ENCODE measurements at places on chromosomes 16 and 17.

GRCh38 chr16:1371054-1371978, 19.6 kb downstream of the GNPTG start:
- no peak for DNase-seq

- peak; percentile 37 for DNase-seq
These were observed 1.7 kb upstream of the IGF2BP1 start for GRCh38 chr17:48995304-48995973.

DNA sequence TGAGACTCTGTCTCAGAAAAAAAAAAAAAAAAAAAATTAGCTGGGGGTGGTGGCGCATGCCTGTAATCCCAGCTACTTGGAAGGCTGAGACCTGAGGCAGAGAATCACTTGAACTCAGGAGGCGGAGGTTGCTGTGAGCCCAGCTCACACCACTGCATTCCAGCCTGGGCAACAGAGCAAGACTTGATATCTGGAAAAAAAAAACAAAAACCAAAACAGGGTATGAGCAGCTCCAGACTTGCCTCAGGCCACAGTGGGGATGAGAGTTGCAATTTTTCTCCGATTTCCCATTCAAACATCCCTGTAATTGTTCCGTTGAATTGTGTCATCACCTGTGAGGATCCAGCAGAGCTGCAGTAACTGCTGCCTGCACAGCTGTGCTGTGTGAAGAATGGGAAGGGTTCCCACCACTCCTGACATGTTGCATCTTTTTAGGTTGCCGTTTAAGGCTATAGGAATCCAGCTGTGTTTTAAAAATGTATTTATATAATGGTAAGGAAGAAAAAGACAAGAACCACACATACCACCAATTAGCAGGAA, 150.0 kb downstream of the VPS53 start:
- no peak for DNase-seq

DNA sequence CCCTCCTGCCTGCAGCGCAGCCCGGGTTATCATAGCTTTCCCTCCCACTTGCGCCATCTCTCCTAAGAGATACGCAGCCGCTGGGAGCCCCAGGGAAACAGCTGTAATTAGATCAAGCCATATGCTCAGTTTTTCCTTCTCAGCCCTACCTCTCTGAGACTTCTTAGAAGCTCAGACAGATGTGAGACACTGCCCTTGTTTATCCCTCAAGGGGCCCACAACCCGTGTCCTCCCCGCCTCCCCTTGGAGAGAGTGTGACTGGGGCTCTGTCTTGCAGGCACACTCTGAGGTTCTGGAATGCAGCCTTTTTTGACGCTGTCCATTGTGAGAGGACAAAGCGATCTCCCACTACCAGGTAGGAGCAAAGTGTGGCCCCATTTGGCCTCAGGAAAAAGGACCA, 31.2 kb downstream of the CIBAR2 start:
- no peak for DNase-seq

GRCh38 chr16:52812678-52813556, 239.8 kb downstream of the CHD9NB start:
- no peak for DNase-seq

DNA sequence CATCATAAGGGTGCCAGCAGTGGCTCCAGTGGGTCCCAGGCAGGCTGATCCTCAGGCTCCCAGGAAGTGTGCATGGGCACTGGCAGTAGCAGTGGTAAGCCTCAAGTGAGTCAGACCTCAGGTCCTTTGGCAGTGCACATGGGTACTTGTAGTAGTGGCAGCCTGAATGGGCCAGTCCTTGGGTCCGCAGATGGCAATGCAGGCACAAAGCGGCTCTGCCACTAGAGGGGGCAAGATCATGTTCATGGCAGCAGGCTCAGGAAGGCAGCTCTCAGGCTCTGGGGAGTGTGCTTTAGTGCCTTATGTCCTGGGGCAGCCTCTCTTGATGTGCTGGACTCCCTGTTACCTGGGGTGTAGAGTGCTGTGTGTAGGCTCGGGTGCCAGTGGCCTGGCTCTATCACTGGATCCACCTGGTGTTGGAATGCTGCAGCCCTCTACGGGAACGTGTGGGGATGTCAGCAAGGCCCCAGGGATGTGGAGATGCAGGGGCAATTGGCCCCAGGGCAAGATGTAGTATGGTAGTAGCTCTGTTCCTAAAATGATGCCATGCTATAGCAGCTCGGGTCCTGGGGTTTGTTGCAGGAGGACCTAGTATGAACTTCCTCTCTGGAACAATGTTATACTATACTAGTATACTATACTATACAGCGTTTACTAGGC, 11.0 kb downstream of the ACSM3 start:
- DNase-seq = peak; percentile 88

DNA sequence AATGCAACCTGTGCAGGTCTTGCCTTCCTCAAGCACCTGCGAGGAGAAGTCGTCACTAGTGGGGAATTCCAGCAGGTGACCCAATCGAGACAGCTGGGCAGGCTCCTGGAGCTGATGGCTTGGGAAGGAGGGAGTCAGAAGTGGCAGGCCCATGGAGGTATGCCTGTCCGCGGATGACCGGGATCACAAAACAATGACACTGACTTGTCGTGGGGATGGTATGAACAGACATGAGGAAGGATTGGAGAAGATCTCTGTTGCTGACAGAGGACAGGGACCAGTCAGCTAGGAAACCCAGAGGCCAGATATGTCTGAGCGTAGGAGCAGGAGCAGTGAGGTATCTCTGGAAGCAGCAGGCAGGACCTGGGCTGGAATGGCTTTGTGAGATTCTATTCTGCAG, 233.3 kb downstream of the SOX9 start:
- DNase-seq = no peak

DNA sequence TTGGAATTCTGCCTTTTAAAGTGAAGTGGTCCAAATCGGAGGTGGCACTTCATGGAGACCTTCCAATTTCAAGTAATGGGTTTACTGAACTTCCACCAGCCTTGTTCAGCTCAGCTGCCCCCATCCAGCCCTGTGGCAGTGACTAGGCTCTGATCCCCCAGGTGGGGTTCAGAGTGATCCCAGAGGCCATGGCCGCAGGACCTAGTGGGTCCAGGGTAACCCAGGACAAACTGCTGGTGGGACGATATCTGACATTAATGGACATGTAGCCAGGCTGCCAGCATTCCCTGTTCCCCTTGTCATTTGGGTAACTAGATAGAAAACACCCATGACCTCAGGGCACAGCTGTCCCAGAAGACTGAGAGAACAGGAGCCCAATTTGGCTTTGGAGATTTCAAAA, 209.9 kb downstream of the GSG1L start:
- no peak for DNase-seq

DNA sequence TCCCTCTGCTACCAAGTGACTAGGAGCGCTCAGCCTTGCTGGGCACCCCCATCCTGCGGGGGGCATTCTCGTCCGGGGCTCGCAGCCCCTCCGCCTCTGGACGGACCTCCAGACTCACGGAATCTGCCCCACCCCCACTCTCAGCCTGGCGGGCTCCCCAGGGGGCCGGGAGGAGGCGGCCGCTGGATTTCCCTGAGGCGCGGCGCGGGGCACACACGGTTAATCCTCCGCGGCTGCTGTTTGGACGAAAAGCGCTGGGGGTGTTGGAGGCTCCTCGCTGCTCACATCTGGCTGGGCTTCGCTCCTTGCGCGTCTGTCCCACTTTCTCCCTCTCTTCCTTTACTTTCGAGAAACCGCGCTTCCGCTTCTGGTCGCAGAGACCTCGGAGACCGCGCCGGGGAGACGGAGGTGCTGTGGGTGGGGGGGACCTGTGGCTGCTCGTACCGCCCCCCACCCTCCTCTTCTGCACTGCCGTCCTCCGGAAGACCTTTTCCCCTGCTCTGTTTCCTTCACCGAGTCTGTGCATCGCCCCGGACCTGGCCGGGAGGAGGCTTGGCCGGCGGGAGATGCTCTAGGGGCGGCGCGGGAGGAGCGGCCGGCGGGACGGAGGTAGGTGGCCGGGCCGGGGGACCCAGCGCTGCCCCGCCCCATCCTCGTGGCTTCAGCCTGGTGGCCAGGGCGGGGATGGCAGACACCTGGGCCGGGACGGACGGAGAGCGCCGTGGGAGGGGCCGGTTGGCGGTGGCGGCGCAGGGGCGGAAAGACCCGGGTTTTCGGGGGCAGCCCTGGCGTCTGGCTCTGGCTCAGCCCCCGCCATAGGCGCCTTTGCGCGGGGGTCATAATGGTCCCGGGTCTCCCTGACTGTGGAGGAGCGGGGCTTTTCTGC, at the start of gene C1QTNF1:
TSS of gene C1QTNF1 (plus strand) at position 284 of the 886 bp plus-strand sequence. CDS start 19,800 bp downstream, outside the sequence.
- peak; percentile 24 for DNase-seq

DNA sequence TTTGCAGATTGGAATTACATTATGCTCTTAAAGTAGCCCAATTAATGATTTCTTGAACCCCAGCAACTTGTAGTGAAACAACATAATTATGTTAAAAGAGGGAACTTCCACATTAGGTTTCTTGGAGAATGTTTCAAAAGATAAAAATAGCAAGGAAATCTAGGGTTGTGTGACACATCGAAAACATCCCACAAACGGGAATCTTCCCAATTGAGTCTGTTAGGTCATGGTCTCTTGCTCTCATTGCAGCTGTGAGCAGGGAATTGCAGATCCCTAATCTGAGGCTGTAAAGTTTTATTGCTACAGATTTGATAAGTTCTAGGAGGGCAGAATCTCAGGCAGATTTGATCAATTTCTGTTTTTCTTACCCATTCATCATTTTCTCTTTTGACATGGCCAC, 6.7 kb upstream of the LPO start:
- DNase-seq = no peak

GRCh38 chr16:17369421-17370222, 101.1 kb downstream of the XYLT1 start:
- peak; percentile 83 for DNase-seq

- no peak for DNase-seq
These were observed 7.7 kb downstream of the METTL22 start for GRCh38 chr16:8628981-8629725.

DNA sequence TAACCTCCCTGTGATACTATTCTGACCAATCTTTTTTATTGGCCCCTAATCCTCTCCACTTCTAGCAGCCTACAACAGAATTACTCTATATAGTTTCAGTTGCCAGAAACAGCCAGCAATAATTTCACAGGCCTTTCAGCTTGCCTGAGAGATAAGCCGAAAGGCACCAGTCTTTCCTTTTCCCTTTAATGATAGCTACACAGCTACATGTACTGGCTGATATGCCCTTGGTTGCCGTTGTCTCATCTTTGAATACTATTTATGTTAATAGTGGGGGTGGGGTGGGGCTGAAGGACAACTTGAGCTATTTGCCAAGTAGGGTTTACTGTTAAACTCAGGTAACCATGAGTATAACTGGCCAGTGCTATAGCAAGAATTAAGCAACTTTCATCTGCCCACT, 35.8 kb upstream of the RASL10B start:
- peak; percentile 64 for DNase-seq

- peak; percentile 72 for DNase-seq
These were observed 14.7 kb upstream of the CTCF start for GRCh38 chr16:67547423-67548264.

GRCh38 chr17:45436161-45436560, 3.5 kb upstream of the ARHGAP27 start:
- DNase-seq = no peak

DNA sequence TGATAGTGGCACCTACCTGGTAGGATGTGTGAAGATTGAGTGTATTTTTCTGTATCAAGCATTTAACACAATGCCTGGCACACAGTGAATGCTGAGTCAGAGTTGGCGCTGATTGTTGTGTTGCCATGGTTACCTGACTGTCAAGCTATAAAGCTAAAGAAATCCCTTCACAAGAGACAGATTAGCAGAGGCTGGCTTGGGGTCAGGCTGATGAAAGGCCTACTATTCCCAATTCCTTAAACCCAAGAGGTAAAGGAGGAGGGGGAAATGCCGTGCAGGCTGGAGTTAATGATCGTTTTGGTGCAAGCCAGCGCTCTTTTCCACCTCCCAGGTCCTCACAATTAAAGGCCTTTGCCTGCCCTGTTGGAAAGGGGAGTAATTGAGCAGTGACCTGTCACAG, 5.9 kb downstream of the CLEC19A start:
- peak; percentile 24 for DNase-seq

DNA sequence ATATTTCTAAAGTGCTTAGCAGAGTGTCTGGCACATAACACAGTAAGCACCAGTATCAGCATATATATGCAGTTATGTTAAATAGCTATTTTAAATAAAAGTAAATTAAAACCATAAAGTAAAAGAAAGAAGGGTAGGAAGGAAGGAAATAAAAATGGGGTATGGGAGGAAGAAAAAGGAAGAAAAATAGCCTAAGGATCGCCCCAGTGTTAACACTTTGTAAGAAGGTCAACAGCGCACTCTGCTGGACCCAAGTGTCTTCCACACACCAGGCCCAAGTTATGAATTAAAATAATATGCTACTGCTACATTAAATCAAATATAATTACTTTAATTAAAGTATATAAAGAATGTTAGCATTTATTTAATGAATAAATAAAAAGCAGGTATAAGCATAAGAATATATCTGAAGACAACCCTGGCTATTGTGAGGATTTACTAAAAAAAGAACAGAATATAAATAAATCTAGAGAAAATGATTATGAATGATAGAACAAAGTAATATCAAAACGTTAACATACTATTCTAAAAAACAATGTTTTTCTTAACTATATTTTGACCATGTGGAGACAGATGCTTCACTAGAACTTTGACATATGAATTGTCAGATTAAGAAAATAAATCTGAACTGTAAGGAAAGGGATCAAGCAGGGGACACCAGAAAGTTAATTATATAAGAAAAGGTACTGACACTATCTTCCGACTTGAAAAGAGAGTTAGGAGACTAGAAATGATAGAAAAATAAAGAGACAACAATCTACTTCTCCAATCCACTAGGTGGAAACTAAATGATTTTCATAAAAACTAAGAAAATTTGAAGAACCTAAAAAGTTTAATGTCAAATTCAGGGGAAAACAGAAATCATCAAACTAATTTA, 25.9 kb downstream of the BRIP1 start:
- peak; percentile 88 for DNase-seq

GRCh38 chr16:1985466-1986150, 1.6 kb downstream of the GFER start:
- DNase-seq = no peak

DNA sequence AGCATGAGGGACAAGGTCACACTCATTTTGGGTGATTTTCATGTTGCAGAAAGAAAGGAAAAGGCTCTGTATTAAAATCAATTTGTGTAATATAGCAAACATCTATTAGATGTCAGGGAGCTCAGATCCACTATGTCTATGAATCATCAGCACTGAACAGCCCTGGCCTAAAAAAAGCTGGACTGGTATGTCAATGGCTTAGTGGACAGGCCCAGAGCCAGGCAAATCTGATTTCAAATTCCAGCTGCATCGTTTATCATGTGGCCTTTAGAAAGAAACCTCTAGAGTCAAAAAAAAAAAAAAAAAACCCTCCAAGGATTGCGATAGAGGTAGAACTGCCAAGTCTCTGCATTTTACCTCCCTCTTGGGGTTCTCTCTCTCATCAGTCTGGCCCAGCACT, 5.4 kb downstream of the GAS7 start:
- DNase-seq = no peak

DNA sequence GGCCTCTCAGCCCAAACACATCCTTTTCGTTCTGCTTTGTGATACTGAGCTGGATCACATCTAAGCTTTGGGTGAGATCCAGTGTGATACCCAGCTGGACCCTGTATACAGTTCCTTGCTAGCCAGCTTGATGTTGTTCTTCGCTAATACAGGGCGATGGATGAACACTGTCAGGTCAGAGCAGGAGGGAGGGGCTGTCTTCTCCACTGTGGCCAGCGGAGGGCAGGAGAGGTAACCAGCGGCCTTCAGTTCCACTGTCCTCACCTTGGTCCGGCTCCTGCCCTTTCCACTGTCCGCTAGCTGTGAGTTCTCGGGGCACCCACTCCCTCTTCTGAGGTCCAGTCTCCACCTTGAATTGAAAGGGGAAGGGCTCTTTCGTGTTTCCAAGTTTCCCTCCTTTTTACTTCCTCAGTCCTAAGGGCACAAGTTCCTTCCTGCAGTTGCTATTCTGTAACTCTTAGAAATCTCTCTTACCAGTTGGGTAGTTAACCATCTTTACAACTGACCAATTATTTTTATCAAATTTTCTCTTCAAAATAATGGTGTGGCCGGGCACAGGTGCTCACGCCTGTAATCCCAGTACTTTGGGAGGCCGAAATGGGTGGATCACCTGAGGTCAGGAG, 3.0 kb upstream of the ZNF213 start:
- peak; percentile 79 for DNase-seq
